ENCODE measurements at places on chromosomes 2 and 18.

DNA sequence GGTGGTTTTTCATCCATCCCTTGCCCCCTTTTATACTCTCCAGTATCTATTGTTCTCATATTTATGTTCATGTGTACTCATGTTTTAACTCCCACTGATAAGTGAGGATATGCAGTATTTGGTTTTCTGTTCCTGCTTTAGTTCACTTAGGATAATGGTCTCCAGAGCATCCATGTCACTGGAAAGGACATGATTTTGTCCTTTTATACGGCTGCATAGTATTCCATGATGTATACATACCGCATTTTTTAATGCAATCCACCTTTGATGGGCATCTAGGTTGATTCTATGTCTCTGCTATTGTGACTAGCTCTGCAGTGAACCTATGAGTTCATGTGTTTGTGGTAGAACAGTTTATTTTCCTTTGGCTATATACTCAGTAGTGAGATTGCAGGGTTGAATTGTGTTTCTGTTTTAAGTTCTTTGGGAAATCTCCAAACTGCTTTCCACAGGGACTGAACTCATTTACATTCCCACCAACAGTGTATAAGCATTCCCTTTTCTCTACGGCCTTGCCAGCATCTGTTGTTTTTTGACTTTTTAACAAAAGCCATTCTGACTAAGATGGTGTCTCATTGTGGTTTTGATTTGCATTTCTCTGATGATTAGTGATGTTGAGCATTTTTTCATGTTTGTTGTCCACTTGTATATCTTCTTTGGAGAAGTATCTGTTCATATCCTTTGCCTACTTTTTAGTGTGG, 420.2 kb downstream of the THSD7B start:
- no peak for DNase-seq

DNA sequence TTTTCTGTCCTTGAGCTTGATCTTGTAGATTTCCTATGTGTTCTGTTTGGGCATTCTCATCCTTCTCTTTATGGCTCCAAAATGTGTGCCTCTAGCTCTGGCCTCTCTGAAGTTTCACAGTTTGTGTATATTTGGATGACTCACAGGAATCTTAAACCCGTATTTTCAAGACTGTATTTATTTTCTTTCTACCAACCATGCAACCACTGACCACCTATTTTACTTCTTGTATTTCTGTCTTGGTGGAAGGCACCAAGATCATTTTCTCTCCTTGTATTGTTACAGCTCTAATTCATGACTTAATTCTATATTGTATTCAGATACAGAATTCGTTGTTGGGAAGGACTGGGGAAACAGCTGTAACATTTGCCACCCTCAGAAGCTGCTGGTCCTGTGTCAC, 39.5 kb downstream of the ACSL3 start:
- no peak for DNase-seq

DNA sequence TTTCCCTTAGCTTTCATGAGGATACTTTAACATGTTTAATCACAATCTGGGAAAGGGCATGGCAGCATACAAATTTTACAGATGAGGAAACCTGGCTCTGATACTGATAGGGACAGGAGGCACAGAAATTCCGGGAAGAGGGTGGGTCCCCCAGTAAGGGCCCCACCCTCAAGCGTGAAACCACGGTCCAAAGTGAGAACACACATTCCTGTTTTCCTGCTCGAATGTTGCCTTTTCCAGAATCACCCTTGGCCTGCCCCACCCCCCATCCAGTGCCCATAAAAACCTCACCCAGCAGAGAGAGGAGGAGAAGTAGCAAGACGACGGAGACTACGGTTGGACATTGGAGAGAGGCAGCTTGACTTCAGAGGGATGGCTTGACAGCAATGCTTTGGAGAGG, 98.2 kb downstream of the HIBCH start:
- no peak for DNase-seq

DNA sequence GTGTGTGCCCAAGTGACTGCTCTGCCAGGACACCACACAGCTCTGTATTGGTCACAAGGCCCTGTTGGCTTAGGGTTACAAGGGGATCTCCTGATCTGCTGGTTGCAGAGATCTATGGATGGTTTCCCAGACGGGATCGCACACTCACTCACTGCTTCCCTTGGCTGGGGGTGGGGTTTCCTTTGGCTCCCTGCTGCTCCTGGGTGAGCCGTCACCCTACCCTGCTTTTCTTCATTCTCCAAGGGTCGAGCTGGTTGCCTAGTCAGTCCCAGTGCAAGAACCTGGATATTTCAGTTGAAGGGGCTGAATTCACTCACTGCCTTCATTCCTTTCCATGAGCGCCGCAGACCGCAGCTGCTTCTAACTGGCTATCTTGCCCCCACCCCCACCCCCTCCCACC, 56.3 kb downstream of the GTF3C3 start:
- DNase-seq: no peak

All from stimulated activated CD4-positive, alpha-beta T cell treated with anti-CD3 and anti-CD28 coated beads, Interleukin-2, amount 100 ng/mL, for 4 hours (primary cell).